Upper lobe of left lung (tissue), 6 donors: ENCODE measurements at places on chromosomes 1 and 21. TPM values are rescaled to one million over a fixed set of nuclear protein-coding genes. Genes with fewer than 3 reads are reported as not detected.
A peak's percentile ranks its signal among the peaks of the same experiment; 100 is the strongest.

GRCh38 chr1:173383351-173383750, 93.8 kb upstream of the PRDX6 start:
- H3K36me3 ChIP-seq: no peaks in the 10 kb centered on the region
- no peak overlapping the region for H3K27ac ChIP-seq
- no peaks in the 10 kb centered on the region for H3K27me3 ChIP-seq
- no peaks in the 10 kb centered on the region for H3K4me1 ChIP-seq
- H3K4me3 ChIP-seq: no peak overlapping the region

DNA sequence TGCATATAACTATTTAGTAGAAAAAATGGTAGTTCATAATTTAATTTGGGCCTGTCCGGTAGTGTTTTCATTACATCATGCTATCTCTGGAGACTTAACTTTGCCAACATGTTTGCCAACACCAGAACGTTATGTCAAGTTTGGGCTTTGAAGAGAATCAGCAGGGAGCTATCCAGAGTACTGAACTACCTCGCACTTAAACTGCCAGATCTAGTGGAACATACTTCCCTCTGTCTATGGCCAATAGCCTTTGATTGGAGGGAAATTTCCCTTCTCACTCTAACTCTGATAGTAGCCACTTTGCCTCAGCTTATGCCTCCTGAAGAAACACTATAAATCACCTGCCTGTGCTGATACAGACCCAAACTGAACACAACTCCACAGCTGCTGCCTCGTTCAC, 10.0 kb downstream of the LRRC53 start:
- H3K36me3 ChIP-seq: no peaks in the 10 kb centered on the region
- no peak for DNase-seq
- no peak overlapping the region for H3K4me3 ChIP-seq
- H3K27me3 ChIP-seq: no peaks in the 10 kb centered on the region
- no peak overlapping the region for H3K27ac ChIP-seq
- no peaks in the 10 kb centered on the region for H3K4me1 ChIP-seq

DNA sequence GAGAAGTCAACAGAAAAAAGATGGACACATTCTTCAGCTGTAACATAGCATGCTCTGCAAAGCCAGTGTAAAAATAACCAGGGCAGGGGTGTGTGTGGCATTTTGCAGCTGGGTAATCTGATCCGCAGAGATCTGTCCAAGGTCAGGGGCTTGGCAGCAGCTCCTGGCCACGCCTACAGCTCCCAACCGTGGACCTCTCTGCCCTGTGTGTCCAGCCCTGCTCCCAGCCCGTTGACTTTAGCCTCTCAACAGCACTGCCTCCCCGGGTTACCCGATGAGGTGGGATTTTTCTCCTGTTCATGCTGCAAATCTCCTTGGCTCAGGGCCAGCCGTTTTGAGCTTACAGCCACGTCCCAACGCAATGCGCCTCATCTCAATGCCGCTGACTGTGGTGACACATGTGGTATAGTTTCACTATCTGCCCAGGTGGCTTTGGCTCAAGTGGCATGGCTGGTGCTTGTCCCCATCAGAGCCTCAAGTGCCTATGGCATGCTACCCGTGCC, 68.1 kb downstream of the VWA5B1 start:
- no peak overlapping the region for H3K4me3 ChIP-seq
- H3K27ac ChIP-seq: no peak overlapping the region
- H3K27me3 ChIP-seq: no peaks in the 10 kb centered on the region
- H3K36me3 ChIP-seq: no peaks in the 10 kb centered on the region
- no peaks in the 10 kb centered on the region for H3K4me1 ChIP-seq
- DNase-seq: peak; percentile 76

- no peaks in the 10 kb centered on the region for H3K4me1 ChIP-seq
- no peaks in the 10 kb centered on the region for H3K36me3 ChIP-seq
- H3K27ac ChIP-seq: no peak overlapping the region
These were observed 390.7 kb downstream of the BRINP2 start for GRCh38 chr1:177561436-177561835.

PTPRU gene
- total RNA-seq: 44.5 TPM

- no peak overlapping the region for H3K4me3 ChIP-seq
- H3K27ac ChIP-seq: peak overlapping the region; percentile 65
- peak; percentile 48 for DNase-seq
- peaks cover 15% of the 10 kb centered on the region for H3K4me1 ChIP-seq
- H3K27me3 ChIP-seq: no peaks in the 10 kb centered on the region
- peaks cover 34% of the 10 kb centered on the region for H3K36me3 ChIP-seq
These were observed 3.8 kb upstream of the MIIP start for GRCh38 chr1:12015499-12015898.

DNA sequence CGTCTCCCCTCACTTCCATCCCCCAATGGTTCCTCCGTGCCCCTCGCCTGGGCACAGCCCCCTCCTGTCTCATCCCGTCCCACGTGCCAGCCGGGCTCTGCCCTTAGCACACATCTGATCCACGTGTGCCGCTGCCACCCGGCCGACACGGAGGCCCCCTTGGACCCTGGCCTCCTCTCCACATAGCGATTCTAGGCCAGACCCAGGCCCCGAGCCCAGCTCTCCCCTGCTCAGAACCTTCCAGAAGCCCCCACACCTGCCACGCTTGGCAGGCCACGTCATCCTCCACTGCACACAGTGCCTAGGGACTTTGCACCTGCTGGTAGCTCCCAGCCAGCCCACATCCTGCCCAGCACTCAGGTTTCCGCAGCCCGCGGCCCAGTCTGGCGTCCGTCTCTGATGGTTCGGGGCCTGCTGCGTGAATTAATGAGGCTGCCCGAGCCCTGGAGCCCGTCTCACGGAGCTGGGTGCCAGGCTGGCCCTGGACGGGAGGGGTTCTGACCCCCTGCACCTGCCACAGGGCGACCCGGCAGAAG, 20.1 kb downstream of the PLCH2 start:
- no peak overlapping the region for H3K4me3 ChIP-seq
- H3K27ac ChIP-seq: no peak overlapping the region
- H3K27me3 ChIP-seq: no peaks in the 10 kb centered on the region
- no peak for DNase-seq

SRGAP2C gene
- 16.0 TPM for total RNA-seq

KCNJ9 gene
- total RNA-seq: not detected

SRRM1 gene
- total RNA-seq: 100 TPM

KCNA3 gene
- total RNA-seq: 15.8 TPM

DNA sequence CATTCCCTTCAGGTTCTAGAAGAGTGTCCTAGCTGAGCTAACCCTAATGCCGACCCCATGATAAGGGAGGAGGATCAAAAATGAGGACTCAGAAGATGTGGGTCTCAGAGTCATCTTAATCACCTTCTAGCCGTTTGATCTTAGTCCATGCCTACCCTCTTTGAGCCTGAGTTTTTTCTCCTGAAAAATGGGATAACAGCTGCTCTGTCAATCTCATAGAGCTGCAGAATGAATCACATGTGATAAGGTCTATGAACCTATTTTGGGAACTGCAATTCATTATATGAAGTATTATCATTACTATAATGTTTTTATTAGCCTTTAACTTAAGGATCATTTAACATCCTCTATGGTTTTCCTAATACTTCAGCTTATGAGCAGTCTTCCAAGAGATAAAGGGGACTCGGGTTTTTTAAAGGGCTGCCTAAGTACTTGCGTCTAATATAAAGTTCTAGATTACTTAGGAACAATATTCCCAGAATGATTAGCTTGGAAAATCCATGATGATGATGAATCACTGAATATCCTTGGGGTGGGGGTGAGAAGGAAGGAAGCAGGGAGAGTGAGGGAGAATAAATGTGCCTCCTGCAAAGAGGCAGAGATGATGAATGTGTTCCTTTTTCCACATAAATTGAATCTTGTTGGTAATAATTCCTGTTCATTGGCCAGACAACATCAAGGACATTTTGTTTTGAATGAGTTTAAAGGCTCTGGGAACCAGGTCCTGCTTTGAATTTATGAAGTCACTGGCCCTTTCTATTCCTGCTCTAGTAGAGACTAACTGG, 66.8 kb downstream of the COLGALT2 start:
- DNase-seq: no peak
- H3K36me3 ChIP-seq: no peaks in the 10 kb centered on the region
- H3K4me3 ChIP-seq: no peak overlapping the region
- no peaks in the 10 kb centered on the region for H3K27me3 ChIP-seq
- H3K27ac ChIP-seq: no peak overlapping the region
- H3K4me1 ChIP-seq: no peaks in the 10 kb centered on the region

F3 gene
- 138 TPM for total RNA-seq

OR2L3 gene
- not detected for total RNA-seq

GRCh38 chr1:176515310-176515709, 52.3 kb downstream of the PAPPA2 start:
- H3K27me3 ChIP-seq: no peaks in the 10 kb centered on the region
- no peaks in the 10 kb centered on the region for H3K36me3 ChIP-seq
- DNase-seq: no peak

DNA sequence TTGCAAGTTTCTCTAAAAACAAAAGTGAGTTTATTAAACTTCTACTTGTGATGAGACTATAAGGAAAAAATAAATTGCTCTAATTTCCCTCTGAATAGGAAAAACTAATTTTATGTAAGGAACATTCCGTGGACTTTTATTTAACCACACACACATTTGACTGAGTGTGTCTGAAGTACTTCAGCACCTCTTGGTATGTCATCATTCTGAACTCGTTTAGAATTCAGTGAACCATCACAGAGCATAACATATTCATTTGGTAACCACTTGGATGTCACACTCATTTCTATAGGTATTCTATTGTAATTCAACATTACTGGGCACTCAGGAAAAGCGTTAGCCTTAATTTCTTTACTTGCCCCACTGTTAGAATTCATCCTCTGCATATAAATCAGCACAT, 79.1 kb downstream of the RGS21 start:
- no peak overlapping the region for H3K27ac ChIP-seq
- no peak for DNase-seq
- H3K36me3 ChIP-seq: no peaks in the 10 kb centered on the region
- H3K4me1 ChIP-seq: no peaks in the 10 kb centered on the region
- H3K4me3 ChIP-seq: no peak overlapping the region
- no peaks in the 10 kb centered on the region for H3K27me3 ChIP-seq

TACSTD2 gene
- total RNA-seq: 41.9 TPM

VTCN1 gene
- 1.2 TPM for total RNA-seq

DNA sequence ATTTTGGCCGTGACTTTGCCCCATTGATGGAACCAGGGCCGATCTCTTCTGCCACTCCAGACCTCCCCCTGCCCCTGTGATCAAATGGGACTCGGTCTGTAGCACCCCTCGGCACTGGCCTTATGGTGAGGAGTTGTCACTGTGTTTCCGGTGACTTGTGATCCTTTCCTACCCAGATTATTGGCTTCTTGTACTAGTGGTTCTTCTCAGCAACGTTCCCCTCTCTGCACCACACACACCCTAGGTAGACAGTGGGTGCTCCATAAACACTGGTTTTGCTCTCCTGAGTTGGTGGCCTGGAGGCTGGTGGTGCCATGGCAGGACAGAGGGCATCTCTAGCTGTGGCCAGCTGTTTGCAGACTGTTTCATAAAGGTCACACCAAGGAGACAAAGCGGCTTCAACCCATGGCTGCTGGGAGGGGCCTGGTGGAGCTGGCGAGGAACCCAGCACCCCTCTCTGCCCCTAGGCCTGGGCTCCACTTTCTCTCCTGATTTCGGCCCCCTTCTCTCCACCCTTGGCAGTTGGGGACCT, 50.7 kb downstream of the DHRS3 start:
- no peaks in the 10 kb centered on the region for H3K27me3 ChIP-seq
- no peak overlapping the region for H3K27ac ChIP-seq
- no peak for DNase-seq
- no peak overlapping the region for H3K4me3 ChIP-seq

DNA sequence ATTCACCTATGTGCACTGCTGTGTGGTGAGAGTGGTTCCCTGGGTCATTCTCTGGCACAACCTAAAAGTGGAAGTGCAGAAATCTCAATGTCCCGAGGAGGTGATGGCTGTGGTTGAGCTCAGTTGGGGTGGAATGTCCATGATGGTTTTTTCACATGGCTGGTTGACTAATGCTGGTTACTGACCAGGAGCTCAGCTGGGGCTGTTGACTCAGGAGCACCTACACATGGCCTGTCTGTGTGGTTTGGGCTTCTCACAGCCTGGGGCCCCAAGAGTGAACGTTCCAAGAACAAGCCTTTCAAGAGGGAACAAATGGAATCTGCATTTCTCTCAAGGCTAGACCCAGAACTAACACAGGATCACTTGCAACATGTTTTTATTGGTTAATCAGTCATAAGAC, 6.4 kb upstream of the KANK4 start:
- H3K4me3 ChIP-seq: no peak overlapping the region
- no peaks in the 10 kb centered on the region for H3K4me1 ChIP-seq
- no peaks in the 10 kb centered on the region for H3K27me3 ChIP-seq

GRCh38 chr1:2284932-2285331, 56.8 kb downstream of the SKI start:
- H3K4me3 ChIP-seq: no peak overlapping the region
- H3K27me3 ChIP-seq: no peaks in the 10 kb centered on the region
- H3K36me3 ChIP-seq: no peaks in the 10 kb centered on the region
- H3K4me1 ChIP-seq: peaks cover 45% of the 10 kb centered on the region
- H3K27ac ChIP-seq: peak overlapping the region; percentile 13
- DNase-seq: no peak

DNA sequence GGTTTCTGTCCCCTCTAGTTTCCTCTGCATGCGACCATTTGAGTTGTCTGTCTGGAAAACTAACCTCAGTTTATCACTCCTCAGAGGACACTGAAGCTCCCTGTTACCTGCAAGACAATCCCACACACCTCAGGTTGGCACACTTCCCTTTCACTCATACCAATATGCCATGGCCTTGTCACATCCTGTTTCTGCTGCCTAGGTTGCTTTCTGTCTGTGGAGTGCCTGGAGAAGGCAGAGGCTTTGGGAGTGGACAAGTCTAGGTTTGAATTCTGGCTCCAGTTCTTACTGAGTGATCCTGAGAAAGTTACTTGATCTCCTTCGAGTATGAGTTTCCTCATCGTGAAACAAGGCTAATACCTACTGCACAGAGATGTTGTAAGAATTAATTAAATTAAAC, 171.5 kb upstream of the CACYBP start:
- DNase-seq: no peak
- H3K36me3 ChIP-seq: no peaks in the 10 kb centered on the region
- no peaks in the 10 kb centered on the region for H3K27me3 ChIP-seq
- no peak overlapping the region for H3K27ac ChIP-seq
- H3K4me1 ChIP-seq: no peaks in the 10 kb centered on the region
- no peak overlapping the region for H3K4me3 ChIP-seq

GRCh38 chr1:9861360-9861759, 37.6 kb upstream of the CLSTN1 start:
- no peaks in the 10 kb centered on the region for H3K27me3 ChIP-seq
- peak; percentile 51 for DNase-seq
- H3K4me3 ChIP-seq: no peak overlapping the region
- H3K36me3 ChIP-seq: no peaks in the 10 kb centered on the region
- no peaks in the 10 kb centered on the region for H3K4me1 ChIP-seq

GRCh38 chr21:35852820-35853219, 207.5 kb downstream of the SETD4 start:
- DNase-seq: no peak
- peaks cover 4% of the 10 kb centered on the region for H3K4me1 ChIP-seq
- H3K36me3 ChIP-seq: no peaks in the 10 kb centered on the region
- H3K27ac ChIP-seq: no peak overlapping the region
- H3K4me3 ChIP-seq: no peak overlapping the region

GRCh38 chr1:26848941-26849774, 13.8 kb upstream of the SFN start:
- H3K36me3 ChIP-seq: peaks cover 56% of the 10 kb centered on the region
- H3K4me1 ChIP-seq: peaks cover 9% of the 10 kb centered on the region
- no peak overlapping the region for H3K27ac ChIP-seq
- peak; percentile 85 for DNase-seq
- H3K27me3 ChIP-seq: no peaks in the 10 kb centered on the region

GRCh38 chr1:245404527-245404926, 249.7 kb downstream of the KIF26B start:
- H3K27me3 ChIP-seq: no peaks in the 10 kb centered on the region
- no peaks in the 10 kb centered on the region for H3K4me1 ChIP-seq
- no peak overlapping the region for H3K27ac ChIP-seq
- no peak for DNase-seq
